Panc1 (cell line): ENCODE measurements at places on chromosomes 1 and 21. TPM values are rescaled to one million over a fixed set of nuclear protein-coding genes. Genes with fewer than 3 reads are reported as not detected.

ZNF683 gene
- not detected for total RNA-seq

ZBTB8A gene
- 6.5 TPM for total RNA-seq

DNA sequence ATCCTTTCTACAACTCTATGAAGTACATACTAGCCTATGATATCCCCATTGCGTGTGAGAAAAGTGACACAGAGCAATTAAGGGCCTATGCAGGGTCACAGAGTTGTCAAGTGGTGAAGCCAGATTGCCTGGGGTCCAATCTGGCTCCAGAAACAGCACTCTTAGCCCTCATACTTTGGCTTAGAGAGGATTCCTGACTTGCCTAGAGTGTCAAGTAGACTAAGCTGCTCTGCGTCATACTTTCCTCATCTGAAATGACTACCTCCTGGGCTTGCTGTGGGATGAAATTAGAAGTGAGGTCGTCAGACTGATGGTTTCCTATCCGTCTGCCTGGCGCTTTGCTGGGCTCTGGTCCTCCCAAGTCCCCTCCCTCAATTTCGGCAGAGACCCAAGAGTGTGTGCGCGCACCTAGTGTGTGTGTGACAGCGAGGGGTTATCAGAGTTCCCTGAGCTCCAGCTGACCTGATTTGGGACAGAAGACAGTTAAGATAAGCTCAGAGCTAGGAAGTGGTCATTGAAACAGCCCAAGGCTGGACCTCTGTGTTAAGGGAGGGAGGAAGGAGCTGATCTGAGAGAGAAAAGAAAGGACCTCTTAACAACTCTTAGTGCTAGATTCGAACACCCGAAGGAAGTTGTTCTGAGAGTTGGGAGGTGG is 5.4 kb upstream of the NUAK2 start:
- H3K27ac ChIP-seq: no peak overlapping the region; the same call in 1 of the 2 replicates
- H3K4me1 ChIP-seq: peaks cover 11% of the 10 kb centered on the region
- no peaks in the 10 kb centered on the region for H3K36me3 ChIP-seq
- no peak overlapping the region for H3K4me3 ChIP-seq
- no peak for DNase-seq
- no peaks in the 10 kb centered on the region for H3K27me3 ChIP-seq

GRCh38 chr1:32247983-32248889 is 1.2 kb downstream of the FAM167B start:
- no peak for DNase-seq
- H3K36me3 ChIP-seq: no peaks in the 10 kb centered on the region
- H3K4me1 ChIP-seq: peaks cover 5% of the 10 kb centered on the region
- H3K4me3 ChIP-seq: no peak overlapping the region

HSD3B2 gene
- 1.2 TPM for total RNA-seq

DNA sequence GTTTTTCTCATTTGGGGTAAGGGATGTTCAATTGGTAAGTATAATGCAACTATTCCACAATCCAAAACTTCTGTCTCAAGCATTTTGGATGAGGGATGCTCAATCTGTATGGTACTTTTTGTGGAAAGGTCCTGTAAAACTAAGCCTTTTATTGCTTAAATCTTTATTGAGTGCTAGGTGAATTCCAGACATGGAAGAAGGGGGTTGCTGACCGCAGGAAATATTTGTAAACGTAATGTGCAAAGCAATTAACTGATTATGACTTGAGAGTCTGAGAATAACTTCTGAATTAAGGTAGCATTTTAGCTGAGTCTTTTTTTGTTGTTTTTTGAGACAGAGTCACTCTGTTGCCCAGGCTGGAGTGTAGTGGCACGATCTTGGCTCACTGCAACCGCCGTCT is 3.1 kb downstream of the AKIRIN1 start:
- H3K4me3 ChIP-seq: no peak overlapping the region
- no peak overlapping the region for H3K27ac ChIP-seq
- DNase-seq: no peak
- peaks cover 21% of the 10 kb centered on the region for H3K36me3 ChIP-seq
- peaks cover 21% of the 10 kb centered on the region for H3K4me1 ChIP-seq
- no peaks in the 10 kb centered on the region for H3K27me3 ChIP-seq

DNA sequence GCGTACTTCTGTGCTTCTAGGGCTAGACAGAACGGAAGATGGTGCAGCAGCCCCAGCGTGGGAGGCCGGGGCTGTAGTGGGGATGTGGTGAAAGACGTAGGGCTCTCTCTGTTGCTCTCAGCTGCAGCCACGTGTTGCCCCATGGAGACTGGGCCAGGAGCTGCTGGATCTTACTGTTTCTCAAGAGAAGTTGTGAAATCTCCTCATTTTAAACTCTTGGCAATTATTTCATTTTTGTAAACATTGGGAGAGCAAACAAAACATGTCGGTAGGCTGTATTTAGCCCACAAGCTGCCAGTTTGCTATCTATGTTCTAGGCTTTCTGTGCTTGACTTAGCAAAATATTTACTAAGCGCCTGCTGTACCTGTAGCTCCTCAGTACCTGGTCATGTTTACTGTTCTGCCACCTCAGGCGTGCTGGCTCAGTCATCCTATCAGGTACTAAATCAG is 15.9 kb upstream of the ELOA start:
- no peak overlapping the region for H3K27ac ChIP-seq
- H3K36me3 ChIP-seq: no peaks in the 10 kb centered on the region
- H3K4me1 ChIP-seq: peaks cover 5% of the 10 kb centered on the region; the same call in 1 of the 2 replicates
- no peaks in the 10 kb centered on the region for H3K27me3 ChIP-seq
- no peak overlapping the region for H3K4me3 ChIP-seq

MX2 gene
- 56.7 TPM for total RNA-seq

DNA sequence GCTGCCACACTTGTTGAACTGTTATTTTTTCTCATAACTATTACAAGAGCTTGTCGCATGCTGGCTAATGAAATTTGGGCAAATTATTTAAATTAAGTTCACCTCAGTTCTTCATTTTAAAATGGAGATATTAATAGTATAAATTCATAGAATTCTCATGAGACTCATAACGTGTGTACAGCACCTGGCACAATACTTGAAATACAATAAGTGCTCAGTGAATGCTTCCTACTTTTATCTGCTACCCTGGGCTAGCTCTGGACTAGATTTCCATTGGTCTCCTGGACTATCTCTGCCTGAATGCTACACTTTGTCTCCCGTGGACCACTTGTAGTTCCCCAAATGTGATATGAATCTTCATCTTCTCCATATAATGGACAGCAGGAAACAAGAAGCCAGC is 919 bp downstream of the SLAMF6 start:
- no peaks in the 10 kb centered on the region; the same call in 1 of the 2 replicates for H3K4me1 ChIP-seq
- DNase-seq: no peak
- no peak overlapping the region for H3K27ac ChIP-seq
- H3K27me3 ChIP-seq: no peaks in the 10 kb centered on the region
- H3K36me3 ChIP-seq: no peaks in the 10 kb centered on the region

DNA sequence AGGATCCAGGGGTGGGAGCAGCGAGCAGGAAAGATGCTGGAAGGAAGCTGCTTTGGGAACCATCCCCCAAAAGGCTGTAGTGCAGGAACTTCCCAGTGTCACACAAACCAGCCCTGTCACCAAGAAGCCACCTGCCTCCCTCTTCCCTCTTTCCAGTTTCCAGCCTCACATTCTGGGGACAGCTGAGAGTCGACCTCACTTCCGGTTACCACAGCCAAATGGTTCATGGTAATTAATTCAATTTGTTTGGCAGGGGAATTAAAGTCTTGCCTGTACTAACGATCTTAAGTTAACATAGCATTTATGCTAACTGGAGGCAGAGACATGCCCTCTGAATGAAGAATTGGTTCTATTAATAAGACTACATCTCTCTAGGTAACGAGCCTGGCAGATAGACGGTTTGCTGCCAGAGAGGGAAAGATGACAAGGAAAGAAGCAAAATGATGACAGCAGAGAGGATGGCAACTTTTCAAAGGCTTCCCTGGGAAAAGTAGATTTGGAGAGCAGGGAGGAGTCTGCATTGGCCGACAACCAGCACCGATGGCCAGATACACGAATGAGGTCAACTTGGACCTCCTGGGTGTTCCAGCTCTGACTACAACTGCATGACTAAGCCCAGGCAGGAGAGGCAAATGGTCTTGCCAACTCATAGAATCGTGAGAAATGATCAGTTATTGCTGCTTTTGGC is 64.1 kb downstream of the TMCO4 start:
- no peaks in the 10 kb centered on the region for H3K4me1 ChIP-seq
- no peak for DNase-seq
- H3K4me3 ChIP-seq: no peak overlapping the region
- no peaks in the 10 kb centered on the region for H3K27me3 ChIP-seq

DNA sequence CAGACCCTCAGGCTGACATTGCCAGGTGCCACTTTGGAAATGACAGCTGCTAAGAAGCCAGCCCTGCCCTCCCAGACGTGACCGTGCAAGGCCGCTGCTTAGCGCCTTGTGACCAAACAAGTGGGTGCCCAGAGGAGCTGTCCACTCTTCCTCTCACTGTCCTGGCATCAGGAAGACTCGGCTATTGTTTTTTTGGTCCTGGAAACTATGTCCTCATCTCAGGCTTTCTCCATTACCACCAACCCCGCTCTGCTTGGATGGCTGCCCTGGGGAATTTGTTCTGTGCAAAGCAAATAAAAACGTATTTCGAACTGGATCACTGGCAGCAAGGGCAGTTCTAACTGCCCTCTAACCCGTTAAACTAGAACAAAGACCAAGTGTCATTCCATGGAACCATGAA is 13.7 kb upstream of the TENT5C start:
- DNase-seq: no peak
- no peaks in the 10 kb centered on the region for H3K4me1 ChIP-seq
- no peaks in the 10 kb centered on the region for H3K27me3 ChIP-seq
- no peak overlapping the region for H3K27ac ChIP-seq
- no peaks in the 10 kb centered on the region for H3K36me3 ChIP-seq

GRCh38 chr1:55669293-55669692 is 454.1 kb upstream of the USP24 start:
- H3K27me3 ChIP-seq: no peaks in the 10 kb centered on the region
- no peak overlapping the region for H3K4me3 ChIP-seq
- no peak for DNase-seq
- no peaks in the 10 kb centered on the region for H3K36me3 ChIP-seq

ACTRT2 gene
- total RNA-seq: not detected

GRCh38 chr1:31549809-31550620 is 26.3 kb upstream of the TINAGL1 start:
- peaks cover 3% of the 10 kb centered on the region; the same call in 1 of the 2 replicates for H3K4me1 ChIP-seq
- H3K27ac ChIP-seq: 0 out of 2 replicates have a peak overlapping the region, but pooled peaks have one; percentile 3
- no peaks in the 10 kb centered on the region for H3K27me3 ChIP-seq

GRCh38 chr1:29901624-29902325 is 665.5 kb downstream of the PTPRU start:
- no peaks in the 10 kb centered on the region for H3K4me1 ChIP-seq
- H3K27me3 ChIP-seq: peaks cover 2% of the 10 kb centered on the region; the same call in 1 of the 2 replicates
- no peaks in the 10 kb centered on the region for H3K36me3 ChIP-seq
- no peak for DNase-seq
- no peak overlapping the region for H3K4me3 ChIP-seq

GRCh38 chr1:15965228-15965767 is 10.6 kb downstream of the ZBTB17 start:
- H3K36me3 ChIP-seq: no peaks in the 10 kb centered on the region
- DNase-seq: no peak
- no peak overlapping the region for H3K4me3 ChIP-seq
- no peak overlapping the region for H3K27ac ChIP-seq
- H3K4me1 ChIP-seq: peaks cover 9% of the 10 kb centered on the region

OR2T12 gene
- not detected for total RNA-seq

DNA sequence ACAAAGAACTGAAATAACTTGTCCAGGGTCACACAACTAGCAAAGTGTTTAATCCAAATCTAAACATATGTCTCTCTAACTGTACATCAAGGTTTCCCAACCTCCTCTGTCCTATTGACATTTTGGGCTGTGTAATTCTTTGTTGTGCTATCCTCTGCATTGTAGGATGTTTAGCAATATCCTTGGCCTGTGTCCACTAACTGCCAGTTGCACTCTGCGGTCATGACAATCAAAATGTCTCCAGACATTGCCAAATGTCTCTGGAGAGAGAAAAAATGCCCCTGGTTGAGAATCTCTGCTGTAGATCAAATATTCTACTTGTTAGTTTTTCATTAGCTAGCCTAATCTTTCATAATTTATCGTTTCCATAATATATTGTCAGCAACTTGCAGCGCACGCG is 353.4 kb upstream of the NEGR1 start:
- no peaks in the 10 kb centered on the region for H3K36me3 ChIP-seq
- no peaks in the 10 kb centered on the region for H3K4me1 ChIP-seq
- DNase-seq: no peak
- no peak overlapping the region for H3K4me3 ChIP-seq

- H3K4me3 ChIP-seq: no peak overlapping the region
- no peak overlapping the region for H3K27ac ChIP-seq
- H3K36me3 ChIP-seq: no peaks in the 10 kb centered on the region
- peaks cover 5% of the 10 kb centered on the region for H3K4me1 ChIP-seq
- no peak for DNase-seq
Observed at GRCh38 chr1:62283986-62284385, 35.2 kb downstream of the KANK4 start.

DNA sequence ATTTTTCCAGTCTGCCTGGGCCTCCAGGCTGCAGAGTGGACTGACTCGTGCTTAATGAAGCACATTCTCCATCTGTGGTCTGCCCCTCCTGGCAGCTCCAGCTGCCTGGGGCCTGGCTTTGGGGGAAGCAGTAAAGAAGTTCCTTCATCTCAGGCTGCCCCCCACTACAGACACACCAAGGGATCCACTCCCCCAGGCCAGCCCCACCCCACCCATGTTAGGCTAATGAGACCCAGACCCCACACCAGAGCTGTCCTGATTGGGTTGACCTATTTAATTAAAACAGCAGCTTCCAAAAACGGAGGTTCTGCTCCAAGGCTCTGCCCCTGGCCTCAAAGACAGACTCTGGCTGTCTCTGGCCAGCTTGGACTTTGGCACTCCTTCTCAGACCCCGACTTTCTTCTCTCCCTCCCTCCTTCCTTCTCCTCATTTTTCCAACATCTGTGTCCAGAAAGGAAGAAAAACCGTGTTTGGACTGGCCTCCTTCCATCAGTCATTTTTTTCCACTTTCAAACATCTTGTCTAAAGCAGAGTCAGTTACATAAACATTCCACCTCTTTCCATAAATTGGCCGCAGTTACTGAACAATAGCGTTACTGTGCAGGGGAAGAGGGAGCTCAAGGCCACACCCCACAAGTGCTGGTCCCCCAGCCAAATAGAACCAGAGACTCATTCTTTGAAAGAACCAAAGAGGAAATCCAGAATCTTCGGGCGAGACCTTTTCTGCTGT is 29.7 kb downstream of the SERTAD4 start:
- no peak for DNase-seq
- H3K27ac ChIP-seq: no peak overlapping the region
- no peaks in the 10 kb centered on the region for H3K4me1 ChIP-seq
- H3K36me3 ChIP-seq: no peaks in the 10 kb centered on the region
- no peak overlapping the region for H3K4me3 ChIP-seq

GRCh38 chr1:183598386-183598785 is 8.1 kb upstream of the NCF2 start:
- no peaks in the 10 kb centered on the region for H3K4me1 ChIP-seq
- no peak for DNase-seq
- no peaks in the 10 kb centered on the region for H3K36me3 ChIP-seq
- peaks cover 12% of the 10 kb centered on the region; the same call in 1 of the 2 replicates for H3K27me3 ChIP-seq
- no peak overlapping the region for H3K4me3 ChIP-seq

DNA sequence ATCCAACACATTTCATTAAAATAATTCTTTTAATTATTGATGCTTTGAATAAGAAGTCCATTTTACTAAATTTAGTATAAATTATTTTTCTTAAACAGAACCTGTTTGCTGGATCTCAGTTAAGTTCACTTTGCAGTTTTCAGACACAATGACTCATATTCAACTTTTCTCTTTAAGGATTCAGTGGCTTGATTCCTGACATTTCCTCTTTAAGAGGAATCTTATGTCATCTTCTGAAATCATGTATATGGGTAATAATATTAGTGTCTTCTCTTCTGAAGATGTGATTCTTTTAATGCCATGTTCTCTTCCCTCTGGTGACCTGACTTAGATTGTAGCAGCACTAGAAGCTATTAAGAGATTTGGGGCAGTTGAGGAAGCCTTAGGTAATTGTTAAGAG is 12.6 kb downstream of the CREG1 start:
- no peak overlapping the region for H3K4me3 ChIP-seq
- H3K27ac ChIP-seq: no peak overlapping the region
- DNase-seq: no peak
